CD4-positive, alpha-beta T cell treated with Interleukin-21 for 1 hour (primary cell): ENCODE measurements at places on chromosomes 13 and 19.

DNA sequence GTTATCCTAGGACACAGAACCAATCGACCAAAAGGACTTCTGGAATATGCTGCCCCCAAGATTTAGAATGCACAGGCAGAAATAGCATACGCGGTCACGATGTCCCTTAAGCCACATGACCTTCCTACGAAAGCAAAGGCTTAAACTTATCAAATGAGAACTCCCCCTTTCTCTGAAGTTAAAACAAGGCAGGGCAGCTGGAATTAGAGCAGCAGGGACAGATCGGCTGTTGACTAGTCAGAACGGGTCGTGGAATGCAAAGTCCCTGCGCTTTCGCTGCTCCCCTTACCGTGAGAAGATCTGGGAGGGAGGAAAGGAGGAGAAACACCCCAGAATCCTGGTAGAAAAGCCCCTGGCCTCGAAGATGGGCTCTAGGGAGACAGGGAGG lies 799 bp upstream of the USPL1 start:
- peak; percentile 82 for DNase-seq

DNA sequence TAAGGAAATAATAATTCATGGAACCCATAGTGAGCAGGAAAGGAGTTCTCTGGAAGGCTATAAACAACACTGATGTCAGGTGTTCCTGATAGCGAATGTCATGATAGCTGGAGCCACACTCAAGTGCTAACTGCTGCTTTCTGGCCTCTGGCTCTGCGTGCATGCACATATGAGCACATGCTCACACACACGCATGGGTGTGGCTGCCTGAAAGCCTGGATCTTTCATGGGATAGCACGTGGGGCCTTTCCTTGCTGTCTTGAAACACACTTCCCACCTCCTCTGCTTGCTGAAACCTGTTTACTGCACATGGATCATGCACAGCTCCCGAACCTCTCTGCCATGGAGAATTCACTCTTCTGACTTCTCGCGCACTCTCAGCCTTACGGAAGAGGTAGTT lies 207.4 kb downstream of the ATP8A2 start:
- no peak for DNase-seq

DNA sequence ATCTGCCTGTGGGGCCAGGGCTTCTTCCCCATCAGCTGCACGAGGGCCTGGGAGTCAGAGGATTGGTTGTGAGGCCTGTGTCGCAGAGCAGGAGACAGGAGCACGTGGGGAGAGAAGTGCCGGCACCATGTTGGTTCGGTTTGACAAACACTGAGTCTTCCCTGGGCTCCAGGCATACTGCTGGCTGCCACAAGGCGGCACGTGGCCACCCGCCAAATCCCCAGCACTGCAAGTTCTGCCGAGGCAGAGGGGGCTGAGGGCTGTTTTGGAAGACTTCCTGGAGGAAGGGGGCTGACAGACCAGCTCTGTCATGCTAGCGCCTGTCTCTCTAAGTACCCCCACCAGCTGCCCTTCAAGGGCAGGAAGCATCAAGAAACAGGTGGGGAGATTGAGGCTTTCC lies 9.5 kb downstream of the SHANK1 start:
- DNase-seq = no peak

GRCh38 chr13:93977986-93978385 lies 501.5 kb downstream of the DCT start:
- DNase-seq = no peak

GRCh38 chr13:34250151-34250670 lies 432.3 kb downstream of the RFC3 start:
- no peak for DNase-seq

DNA sequence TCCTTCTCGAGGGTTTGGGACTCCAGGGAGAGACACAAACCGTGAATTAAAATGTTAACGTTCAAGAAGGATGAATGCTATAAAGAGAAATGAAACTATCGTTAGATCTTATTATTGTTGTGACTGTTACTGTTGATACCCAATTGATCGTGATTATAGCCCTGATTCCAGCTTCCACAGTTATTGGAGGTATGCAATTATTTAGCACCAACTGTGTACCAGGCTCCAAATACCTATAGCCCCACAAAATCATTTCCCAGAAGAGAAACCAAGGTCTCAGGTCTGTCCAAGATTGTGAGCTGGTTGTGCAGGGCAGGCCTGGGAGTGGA lies 30.1 kb upstream of the NFIC start:
- no peak for DNase-seq

DNA sequence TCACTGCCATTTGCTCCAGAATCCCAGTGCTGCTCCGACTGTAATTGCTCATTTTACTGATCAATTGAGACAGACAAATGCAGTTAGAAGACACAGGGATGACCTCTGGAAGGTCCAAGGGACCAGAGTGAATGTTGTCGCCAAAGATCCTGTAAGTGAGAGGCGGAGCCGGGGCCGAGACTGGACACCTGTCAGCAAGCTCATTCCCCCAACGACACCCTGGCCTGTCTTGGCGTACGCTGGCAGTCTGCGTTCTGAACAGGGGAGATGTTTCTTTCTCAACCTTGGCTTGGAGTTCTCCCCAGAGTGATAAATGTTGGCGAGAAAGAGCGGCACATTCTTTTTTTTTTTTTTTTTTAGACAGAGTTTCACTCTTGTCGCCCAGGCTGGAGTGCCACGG lies 24.2 kb downstream of the GADD45B start:
- DNase-seq = no peak

DNA sequence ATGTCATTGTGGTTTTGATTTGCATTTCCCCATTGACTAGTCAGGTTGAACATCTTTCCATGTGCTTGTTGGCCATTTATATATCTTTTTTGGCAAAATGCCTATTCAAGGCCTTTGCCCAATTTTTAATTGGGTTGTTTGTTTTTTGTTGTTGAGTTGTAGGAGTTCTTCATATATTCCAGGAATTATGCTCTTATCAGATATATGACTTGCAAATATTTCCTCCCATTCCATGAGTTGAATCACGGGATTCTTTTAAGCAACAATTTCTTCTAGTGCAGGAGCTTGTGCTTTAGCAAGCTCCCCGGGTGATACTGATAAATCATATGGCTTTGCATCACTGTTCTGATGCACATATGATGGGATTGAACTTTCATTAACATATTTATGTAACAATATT lies 47.0 kb upstream of the FLT1 start:
- no peak for DNase-seq

- DNase-seq = no peak
These were observed 1299.2 kb upstream of the SPRY2 start for GRCh38 chr13:81639984-81640582.

- no peak for DNase-seq
These were observed 374.4 kb downstream of the SPRY2 start for GRCh38 chr13:79966493-79966895.

DNA sequence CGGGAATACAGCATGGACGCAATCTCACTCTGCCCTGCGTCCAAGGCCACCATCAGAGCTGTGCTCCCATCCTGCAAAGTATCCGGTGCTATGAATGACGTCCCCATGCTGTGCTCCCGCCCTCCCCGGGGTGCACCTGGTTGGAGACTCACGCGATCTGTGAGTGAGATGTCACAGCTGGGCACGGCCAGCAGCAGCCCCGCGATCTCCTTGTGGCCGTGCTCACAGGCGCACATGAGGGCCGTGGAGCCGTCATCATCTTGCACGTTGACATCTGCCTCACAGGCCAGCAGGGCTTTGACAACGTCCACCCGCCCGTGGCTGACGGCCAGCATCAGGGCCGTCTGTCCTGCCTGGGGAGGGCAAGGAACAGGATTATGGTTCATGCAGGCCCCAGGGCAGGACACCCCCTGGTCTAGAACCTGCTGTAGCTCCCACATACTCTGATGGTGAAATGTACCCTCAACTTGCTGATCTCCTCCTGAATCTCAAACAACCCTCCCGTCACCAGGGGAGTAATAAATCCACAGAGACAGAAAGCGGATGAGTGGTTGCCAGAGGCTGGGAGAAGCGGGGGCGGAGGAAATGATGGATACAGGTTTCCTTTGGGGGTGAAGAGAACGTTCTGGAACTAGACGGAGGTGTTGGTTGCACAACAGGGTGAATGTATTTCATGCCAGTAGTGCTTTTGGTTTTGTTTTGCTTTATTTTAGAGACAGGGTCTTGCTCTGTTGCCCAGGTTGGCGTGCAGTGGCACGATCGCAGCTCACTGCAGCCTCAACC lies 14.5 kb upstream of the SPC24 start:
- no peak for DNase-seq

DNA sequence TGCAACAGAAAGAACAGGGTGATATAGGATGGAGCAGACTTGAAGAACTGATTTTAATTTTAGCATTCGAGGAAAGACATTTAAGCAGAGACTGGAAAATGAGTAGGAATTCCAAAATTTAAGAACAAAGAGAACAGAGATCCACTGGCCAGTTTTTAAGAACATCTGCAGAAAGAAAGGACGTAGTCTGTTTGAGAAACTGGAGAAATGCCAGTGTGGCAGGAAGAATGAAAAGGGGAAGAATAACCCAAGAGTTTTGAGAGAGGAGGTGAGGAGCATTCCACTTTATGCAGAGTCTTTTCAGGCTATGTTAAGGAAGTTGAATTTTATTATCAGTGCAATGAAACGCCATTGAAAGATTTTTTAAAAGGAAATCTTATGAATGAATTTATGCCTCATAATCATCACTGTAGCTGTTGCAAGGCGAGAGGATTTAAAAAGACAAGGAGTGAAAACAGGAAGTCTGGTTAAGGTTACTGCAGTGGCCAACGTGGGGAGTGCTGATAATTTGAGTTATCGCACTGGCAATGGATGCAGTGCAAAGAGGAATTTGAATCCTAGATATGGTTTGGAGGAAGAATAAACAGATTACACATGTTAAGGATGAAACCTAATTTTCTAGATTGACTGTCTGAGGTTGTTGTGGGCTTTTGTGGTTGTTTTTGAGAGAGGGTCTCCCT lies 253.8 kb downstream of the DACH1 start:
- DNase-seq = no peak

DNA sequence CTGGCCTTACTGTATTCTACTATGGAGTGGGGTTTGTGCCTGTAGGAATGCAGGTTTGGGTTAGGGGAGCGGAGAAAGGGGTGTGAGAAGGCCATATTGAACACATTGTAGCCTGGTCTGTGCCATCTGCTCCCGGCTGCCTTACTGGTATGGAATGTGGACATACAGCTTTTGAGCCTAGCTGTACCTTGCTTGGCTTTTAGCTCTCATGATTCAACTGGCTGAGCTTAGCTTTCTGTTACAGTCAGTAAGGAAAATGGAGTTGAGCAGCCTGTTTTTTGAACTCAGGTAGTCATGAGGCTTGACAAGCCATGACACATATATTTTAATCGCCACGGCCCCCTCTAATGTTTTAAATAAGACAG lies 41.6 kb downstream of the ARHGAP35 start:
- DNase-seq = no peak

- DNase-seq = no peak
These were observed 593.0 kb downstream of the UQCRFS1 start for GRCh38 chr19:28619816-28620429.
